Cortex of kidney (tissue), 1 donor: ENCODE measurements at places on chromosomes 11 and 22.

- DNase-seq, result no peak
These were observed 14.6 kb downstream of the CCDC83 start for GRCh38 chr11:85869781-85870180.

DNA sequence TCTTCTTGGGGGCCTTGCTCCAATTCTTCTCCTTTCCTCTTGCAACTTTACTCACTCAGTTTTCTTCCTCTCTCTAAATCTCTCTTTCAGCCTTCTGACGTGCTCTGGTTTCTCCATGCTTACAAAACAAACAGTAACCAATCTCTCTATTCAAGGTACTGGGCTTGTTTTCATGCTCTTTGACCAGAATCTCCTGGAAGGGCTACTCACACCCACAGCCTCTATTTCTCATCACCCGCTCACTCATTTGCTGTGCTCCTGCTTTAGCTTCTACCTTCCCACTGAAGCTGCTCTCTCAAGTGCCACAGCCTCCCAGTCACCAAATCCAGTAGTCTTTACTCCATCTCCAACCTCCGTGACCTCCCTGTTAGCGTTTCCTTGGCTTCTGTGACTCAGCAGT is 60.4 kb downstream of the SERGEF start:
- DNase-seq, result no peak

DNA sequence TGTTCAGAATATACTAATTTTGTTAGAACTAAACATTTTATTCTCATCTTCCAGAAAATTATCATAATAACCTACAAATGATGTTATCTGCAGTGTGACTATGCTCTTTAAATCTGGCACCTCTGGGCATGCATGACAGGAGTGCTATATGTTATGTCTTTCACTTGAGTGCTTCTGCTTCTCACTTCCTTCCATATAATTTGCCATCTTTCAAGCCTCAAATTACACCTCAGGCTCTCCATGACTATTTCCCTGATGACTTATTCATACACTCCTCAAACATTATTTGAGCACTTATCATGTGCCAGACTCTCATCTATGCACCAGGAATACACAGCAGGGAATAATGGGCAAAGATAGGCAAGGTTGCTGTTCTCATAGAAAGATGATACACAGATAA is 219.3 kb upstream of the POU2AF2 start:
- DNase-seq, result no peak

DNA sequence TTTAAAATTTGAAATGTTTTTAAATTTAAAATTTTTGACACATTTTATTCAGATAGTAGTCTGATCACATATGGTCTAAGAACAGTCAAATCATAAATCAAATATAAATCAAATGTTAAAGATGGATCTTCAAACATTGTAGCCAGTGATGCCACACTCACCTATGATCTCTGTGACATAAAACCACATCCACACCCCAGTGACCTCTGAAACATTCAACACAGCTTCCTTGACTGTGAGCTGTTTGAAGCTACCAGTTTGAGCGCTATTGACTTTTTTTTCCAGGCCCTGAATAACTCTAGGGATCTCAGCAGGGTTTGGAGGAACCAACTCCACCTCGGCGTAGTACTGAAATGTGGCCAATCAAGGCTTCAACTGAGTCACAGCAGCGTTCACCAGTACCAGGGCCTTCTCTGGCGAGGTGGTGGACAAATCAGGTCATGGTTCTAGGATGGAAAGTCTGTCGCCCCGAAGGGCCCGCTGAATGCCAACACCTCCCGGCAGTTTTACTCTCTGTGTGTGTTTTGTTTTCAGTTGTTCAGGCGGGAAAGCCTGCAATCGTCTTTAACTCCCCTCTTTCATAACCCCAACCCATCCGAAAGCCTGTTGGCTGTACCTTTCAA is 4.3 kb upstream of the MARK2 start:
- DNase-seq, result no peak

GRCh38 chr22:20406686-20407408 is 12.9 kb downstream of the ZNF74 start:
- no peak for DNase-seq

DNA sequence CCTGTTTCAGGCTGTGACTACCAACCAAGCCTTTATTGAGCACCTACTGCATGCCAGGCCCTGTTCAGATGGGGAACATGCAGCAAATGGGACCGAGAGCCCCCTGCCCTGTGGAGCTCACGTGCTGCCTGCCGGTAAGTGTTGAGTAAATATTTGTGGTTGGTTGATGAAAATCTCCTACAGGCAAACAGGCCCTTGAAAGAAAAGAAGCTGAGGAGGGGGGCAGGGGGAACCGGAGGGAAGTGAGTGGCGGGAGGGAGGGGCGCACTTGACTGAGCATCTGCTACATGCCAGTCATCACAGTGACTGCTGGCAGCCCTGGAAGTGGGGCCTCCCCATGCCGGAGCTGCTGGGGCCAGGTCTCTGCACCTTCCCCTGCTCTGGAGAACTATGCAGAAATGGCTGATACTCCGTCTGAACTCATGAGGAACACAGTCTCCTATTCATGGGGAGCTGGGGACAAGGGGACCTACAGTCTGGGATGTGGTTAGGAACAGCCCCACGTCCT is 34.2 kb downstream of the MACROD1 start:
- DNase-seq, result no peak

DNA sequence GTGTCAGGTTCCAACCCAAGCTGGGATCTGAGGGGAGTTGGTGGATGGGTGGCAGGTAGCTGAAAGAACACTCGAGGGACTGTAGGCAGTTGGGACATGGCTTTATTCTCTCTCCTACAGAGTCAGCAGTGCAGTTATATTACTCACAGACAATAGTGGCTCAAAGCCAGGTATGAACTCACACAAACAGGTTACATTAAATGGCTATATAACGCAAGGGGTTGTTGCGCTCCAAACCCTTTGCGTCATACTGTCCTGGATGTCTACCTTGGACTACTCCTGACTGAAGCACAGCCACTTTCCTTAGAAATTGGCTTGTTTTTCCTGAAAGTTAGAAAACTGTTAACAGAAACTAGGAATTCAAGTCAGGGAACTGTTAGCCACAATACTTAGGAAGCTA is 66.4 kb upstream of the OR4B1 start:
- DNase-seq, result no peak

DNA sequence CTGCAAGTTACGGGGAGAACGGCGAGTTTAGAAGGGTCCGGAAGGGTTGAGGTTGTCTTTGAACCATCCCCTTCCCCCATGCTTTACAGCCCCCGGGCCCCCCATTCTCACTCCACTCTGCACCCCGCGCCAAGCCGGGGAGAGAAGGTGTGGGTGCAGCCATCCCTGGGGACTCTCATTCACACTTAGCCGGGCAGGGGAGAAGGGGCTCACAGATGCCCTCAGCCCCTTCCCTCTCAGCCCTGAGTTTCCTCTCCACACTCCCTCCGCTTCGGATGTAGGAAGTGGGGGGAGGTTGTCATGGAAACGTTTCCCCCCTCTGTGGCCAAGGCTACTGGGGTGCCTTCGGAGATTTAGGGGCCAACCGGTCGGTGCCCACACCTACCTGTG is 334 bp downstream of the CADM1 start:
- DNase-seq, result no peak

DNA sequence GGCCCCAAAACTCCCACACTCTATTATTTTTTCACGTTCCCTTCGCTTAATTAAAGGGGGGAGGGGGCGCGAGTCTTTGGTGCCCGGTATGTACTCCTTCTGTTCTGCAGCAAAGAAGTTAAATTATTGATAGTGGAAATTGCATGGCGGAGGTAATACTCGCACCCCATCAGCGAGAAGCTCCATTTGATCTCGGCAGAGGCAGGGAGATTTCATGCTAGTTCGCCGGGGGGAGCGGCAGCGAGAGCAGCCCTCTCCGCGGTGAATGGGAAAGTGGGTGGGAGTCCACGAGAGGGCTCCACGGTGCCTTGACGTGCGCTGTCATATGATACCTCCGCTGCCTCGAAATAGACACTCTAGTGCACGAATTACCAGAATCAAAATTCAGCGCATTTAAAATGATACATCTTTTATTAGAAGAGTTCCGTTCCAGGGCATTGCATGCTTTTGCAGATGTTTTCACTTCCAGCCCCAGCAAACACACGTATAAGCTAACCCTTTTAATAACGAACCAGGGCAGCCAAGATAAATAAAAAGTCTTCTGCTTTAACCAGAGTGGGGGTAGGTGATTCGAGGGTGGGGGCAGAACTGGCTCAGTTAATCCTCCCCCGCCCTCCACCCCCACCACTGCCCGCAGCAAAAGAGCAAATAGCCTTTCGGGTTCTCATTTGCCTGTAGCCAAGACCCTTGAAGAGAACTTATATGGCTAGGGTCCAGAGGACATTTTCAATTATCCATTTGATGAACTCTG is 1.3 kb upstream of the BDNF start:
- no peak for DNase-seq

- DNase-seq, result no peak
These were observed 123.2 kb downstream of the FEZ1 start for GRCh38 chr11:125372911-125373310.

- no peak for DNase-seq
These were observed 961 bp downstream of the KCNA4 start for GRCh38 chr11:30015725-30016412.

- no peak for DNase-seq
These were observed 83.6 kb upstream of the CRTAM start for GRCh38 chr11:122754553-122755322.

GRCh38 chr11:21615955-21616371 is 576.9 kb upstream of the ANO5 start:
- no peak for DNase-seq

GRCh38 chr11:72741849-72742512 is 10.2 kb downstream of the ARAP1 start:
- DNase-seq, result no peak

DNA sequence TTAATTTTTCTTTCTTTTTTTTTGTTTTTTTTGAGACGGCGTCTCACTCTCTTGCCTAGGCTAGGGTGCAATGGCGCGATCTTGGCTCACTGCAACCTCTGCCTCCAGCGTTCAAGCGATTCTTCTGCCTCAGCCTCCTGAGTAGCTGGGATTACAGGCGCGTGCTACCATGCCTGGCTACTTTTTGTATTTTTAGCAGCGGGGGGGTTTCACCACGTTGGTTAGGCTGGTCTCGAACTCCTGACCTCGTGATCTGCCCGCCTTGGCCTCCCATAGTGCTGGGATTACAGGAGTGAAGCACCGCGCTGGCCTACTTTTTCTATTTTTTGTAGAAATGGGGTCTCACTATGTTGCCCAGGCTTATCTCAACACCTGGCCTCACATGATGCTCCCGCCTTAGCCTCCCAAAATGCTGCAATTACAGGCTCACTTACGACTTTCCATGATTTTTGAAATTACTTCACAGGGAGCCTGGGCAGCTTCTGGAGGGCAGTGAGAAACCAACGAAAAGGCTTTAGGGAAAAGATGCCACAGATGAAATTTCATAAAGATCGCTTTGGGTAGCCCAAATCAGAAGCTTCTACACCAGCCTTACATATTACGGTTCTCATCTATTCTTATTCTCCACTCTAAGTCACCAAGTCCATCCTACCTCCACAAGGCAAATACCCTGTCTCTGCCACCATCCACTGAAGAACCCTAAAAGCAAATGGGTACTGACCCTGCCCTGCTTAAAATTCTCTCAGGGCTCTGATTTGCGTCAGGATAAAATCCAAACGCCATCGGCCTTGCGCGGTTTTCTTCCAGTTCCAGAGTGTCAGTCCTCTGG is 866 bp upstream of the RRM1 start:
- DNase-seq, result no peak

- DNase-seq, result no peak
These were observed 125.1 kb downstream of the BCR start for GRCh38 chr22:23305321-23305910.

- DNase-seq, result no peak
These were observed 29.4 kb downstream of the CCDC83 start for GRCh38 chr11:85884581-85885021.

- DNase-seq, result no peak
These were observed 2.8 kb downstream of the ROBO4 start for GRCh38 chr11:124894606-124895430.

GRCh38 chr22:36757668-36758211 is 18.2 kb downstream of the IFT27 start:
- DNase-seq, result no peak

DNA sequence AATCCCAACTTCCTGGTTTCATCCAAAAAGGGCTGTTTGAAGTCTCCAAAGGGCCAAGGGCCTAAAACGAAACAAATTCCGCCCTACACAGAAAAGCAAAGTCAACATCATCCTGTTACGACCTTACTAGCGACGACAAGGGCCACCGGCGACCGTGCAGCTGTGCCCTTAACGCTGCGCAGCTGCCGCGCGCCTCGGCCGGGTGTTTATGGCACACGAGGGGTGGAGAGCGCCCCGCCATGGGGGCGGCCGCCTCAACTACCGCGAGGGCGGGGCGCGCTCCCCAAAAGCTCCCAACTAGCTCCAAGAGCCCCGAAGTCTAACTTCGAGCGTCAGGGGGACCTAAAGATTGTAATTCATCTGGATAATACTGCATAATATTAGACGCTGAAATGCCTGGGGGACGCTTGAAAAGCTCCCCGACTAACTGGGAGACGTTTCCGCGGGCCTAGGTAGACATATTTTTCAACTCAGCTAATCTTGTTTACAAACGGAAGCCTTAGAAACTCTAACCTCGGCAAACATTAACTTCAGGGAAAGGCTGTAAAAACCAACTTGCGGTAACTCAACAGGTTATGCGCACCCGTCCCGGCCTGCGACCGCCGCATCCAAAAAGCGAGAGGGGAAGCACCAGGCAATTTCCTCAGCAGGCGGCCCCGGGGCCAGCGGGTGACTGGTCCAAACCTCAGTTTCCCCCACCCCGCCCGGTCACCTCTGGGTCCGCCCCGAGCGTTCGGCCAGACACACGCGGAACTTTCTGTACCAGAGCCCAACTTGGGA is 694 bp downstream of the TMEM123 start:
- no peak for DNase-seq

GRCh38 chr22:50306753-50307749 is at the start of gene PLXNB2:
TSS of gene PLXNB2 (minus strand) at chr22:50307646. CDS start at chr22:50290584, 17,062 bp downstream.
- no peak for DNase-seq

DNA sequence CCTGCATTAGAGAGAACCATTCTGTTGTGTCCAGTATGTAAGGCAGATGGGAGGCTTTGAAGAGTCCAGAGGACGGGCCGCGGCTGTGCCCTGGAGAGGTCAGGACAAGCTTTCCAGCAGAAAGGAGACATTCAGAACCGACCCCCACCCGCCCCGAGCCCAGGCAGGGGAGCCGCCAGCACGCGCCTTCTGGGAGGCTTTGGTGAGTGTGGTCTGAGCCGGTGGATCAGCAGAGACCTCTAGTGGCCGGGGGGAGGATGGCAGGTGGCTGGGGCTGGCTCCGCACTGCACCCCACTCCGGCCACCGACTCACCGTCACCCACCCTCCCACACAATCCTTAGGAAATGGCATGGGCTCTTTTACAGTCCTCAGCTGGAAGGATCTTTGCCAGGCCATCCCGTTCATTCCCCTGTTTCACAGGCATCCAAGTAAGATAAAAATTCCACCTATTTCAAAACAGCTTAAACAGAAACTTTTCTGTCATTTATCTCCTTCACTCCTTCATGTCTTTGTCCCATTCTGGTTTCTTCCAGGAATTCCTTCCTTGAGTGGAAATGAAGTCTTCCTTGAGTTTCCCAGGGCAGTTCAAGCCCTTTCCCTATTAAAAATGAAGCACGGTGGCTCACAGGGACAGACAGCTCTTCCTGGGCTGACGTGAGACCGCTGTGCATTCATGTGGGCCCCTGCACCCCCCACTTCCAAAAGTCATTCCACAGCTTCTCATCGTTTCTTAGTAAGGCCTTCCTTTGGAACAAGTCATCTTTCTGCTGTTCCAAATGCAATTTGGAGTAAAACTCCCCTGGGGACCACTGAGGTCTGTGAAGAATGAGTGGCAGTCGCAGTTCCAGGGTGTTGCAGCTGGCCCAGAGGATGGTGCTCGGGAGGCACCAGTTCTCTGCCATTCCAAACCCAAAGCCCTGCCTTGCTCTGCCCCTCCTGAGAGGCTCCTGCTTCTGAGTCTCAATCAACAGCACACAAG is 91.0 kb downstream of the FEZ1 start:
- no peak for DNase-seq
